ENCODE measurements at places on chromosomes 2 and 18.

DNA sequence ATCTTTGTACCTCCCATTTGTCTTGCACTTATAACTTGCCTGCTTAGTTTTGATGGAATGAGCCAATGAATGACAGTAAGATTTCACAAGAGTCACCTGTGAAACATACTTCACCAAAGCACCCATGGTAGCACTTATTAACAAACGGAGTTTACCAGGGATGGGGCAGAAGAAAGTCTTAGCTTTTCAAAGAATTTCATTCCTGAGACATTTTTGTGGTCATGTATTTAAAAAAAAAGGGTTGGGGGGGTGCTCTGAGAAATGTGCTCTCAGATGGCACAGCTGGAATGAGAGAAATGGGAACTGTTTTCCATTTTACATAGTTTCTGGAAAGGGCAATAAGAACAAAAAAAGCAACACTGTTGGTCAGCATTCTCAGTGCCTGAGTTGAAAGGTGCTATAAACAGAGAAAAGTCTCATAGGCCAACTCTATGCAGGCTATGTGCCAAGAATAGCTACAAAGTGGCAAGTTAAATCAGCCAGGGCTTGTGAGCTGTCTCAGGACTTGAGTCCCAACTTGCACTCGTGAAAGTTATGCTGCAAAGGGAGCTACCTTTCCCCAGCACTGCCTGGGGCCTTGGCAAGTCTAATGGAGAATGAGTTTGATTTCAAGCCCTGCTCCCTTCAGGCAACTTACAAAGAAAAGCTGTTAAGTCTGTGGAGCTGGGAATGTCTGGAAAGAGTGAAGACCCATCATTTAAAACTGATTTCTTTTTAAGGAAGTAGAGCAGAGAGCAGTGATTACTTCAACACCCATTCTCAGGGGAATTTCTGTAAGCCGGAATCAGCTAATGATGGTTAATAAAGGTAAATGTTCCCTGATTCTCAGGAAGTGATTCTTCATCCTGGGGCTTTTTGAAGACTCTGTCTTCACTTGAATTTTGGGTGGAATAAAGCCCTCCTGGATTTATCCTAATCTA is 170.6 kb downstream of the SLC8A1 start:
- no peak for DNase-seq

- no peak for DNase-seq
These were observed 24.4 kb downstream of the PKP4 start for GRCh38 chr2:158481116-158481515.

DNA sequence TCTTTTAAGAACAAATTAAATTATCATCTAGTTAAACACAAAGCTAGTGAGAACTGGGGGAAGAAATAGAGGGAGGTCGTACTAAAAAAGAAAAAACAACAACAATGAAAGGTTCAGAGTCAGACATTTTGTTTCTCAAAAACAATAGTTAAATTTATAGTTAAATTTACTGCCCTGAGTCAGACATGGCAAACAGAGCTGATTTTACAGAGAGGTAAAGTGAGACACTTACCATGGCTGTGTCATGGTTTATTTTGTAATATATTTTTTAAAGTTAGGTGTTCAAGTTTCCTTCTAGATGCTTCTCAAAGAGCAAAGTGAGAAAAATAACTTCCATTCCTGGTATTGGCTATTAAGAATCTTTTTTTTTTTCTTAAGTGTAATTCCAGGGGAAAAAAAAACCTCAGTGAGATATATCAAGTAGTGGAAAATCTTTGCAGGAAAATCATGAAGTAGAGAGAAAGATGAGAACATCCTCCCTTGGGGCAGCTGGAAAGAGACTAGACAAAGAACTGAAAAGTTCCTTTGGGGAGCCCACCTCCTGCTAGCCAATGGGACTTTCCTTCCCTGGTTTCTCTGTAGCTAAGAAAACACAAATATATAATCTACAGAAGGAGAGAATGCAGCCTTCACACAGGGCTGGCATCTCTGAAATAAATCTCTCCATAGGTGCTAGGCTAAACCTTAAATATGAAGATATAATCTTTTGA is 12.3 kb downstream of the KLF7 start:
- no peak for DNase-seq

DNA sequence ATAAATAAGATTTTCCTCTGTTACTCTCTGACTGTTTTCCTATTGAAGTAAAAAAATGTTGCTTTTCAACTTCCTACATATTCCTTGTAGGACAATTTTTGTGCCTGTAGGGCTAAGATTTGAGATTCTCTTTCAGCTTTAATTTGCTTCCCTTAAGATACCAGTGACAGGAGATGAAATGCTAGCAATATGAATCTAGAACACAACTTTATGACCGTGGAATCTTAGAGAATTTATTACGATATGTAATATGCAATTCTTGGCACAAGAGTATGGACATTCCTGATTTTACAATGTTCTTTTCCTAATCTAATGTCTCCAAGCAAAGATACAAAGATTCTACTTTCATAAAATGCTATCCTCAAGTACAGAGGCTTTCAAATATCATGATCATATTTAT is 180.9 kb downstream of the KCNE4 start:
- no peak for DNase-seq

All from cortex of kidney (tissue), 1 donor.